Spleen (tissue), 13 donors: ENCODE measurements at places on chromosomes 13 and 19. TPM values are rescaled to one million over a fixed set of nuclear protein-coding genes. Genes with fewer than 3 reads are reported as not detected.

- peak; percentile 90 for DNase-seq
These were observed 722 bp downstream of the COLGALT1 start for GRCh38 chr19:17555929-17556813.

DNA sequence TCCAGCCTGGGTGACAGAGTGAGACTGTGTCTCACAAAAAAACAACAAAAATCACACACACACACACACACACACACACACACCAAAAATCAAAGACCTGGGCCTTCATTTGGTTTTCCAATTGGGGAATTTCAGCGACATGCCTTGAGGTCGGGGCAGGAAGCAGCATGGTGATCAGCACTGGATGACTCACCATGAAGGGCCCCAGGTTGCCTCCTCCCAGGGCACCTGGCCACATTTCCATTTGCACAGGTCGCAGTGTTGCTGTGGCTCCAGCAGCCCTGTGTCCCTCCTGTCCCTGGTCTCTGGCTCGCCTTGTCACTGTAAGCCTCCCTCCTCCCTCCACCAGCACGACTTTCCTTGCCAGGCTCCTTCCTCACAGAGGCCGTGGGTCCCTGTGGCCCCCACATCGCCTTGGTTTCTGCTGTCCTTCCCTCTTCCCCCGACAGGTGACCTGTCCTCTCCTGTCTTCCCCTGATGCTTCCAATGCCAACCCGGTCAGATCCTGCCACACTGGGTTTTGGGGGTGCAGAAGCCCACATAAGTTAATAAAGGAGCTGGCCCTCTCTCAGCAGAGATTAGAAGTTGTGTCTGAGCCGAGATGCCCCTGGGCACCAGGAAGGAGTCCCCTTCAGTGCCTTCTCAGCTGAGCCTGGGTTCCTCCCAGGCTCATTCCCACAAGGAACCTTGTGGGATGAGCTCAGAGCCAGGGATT, 66.7 kb downstream of the GPR12 start:
- DNase-seq = no peak

DNA sequence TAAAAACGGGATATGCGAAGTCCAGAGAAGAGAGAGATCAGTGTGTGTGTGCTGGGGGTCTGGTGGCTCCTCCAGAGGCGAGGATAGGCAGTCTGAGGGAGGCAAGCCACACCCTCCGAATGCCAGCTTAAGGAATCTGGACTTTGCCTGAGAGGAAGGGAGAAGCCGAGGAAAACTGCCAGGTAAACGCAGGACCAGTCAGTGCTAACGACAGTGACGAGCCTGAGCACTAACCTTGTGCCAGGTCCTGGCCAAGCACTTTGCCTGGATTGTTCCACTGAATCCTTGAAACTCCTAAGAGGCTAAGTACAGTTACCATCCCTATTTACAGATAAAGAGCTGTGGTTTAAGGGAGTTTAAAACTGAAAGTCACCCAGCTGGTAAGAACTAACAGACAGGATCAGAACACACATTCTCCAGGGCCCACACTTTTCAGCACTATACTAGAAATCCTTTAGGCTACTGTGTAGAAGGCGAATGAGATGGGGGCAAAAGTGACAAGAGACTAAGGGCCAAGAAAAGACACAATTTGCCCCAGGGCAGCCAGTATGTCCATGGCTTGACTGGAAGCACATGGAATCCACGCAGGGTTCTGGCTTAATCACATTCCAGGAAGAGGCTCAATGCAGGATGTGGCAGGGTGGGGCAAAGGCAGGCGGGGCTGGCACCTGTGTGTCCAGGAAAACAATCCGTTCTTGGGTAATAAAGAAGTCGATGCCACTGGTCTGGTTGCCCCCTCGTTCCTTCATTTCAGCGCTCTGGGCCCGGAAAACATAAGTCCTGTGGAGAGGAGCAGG, 15.1 kb downstream of the SMG9 start:
- no peak for DNase-seq

DNA sequence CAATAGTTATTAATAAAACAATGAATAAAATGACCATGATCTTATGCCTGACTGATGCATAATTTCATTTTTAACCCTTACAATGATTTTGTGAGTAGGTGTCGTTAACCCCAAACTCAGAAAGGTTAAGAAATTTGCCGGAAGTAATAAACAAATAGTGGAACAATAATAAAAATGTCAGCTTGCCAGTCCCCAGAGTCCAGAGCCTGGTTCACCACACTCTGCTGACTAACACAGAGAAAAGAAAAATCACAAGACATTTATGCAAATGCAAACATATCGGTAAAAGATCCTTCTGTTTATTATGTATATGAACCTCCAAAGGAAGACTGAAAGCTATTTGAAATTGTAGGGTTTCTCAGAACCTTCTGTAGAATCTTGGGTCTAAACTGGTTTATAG, 563.7 kb downstream of the EFNB2 start:
- no peak for DNase-seq

DNA sequence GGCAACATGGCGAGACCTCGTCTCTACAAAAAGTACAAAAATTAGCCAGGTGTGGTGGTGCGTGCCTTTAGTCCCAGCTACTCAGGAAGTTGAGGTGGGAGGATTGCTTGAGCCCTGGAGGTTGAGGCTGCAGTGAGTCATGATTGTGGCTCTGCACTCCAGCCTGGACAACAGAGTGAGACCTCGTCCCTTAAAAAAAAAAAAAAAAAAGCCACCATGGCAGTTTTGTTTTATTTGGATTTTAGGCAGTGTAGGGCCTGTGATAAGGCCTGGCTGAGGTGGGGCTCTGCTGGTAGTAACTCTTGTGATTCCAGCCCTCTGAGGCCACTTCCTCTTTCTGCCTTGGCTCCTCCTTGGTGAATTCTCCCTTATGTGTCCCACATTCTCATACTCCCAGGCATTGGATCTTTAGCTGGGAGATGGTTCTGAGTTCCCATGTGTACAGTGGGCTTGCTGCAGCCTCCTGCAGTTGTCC, 39.2 kb downstream of the GATAD2A start:
- no peak for DNase-seq

GRCh38 chr19:32403291-32403995, 2.1 kb upstream of the DPY19L3 start:
- DNase-seq = no peak

DNA sequence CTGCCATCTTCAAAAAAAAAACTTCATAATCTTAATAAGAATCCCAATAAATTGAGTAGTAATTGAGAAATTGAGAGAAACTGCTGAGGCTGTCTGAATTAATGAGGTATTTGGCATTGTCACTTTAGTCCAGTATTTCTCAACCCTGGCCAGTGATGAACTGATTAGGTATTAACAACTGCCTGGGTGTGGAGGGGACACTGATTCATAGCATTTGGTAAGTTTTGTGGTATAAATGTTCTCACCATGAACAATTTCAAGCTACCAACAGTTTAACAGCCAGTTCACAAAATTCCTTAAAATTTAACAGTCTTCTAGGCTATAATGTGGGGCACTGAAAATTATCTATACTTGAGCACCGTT, 18.3 kb downstream of the GPC6 start:
- no peak for DNase-seq

GRCh38 chr13:43388282-43389034, 365.1 kb downstream of the DNAJC15 start:
- no peak for DNase-seq

DNA sequence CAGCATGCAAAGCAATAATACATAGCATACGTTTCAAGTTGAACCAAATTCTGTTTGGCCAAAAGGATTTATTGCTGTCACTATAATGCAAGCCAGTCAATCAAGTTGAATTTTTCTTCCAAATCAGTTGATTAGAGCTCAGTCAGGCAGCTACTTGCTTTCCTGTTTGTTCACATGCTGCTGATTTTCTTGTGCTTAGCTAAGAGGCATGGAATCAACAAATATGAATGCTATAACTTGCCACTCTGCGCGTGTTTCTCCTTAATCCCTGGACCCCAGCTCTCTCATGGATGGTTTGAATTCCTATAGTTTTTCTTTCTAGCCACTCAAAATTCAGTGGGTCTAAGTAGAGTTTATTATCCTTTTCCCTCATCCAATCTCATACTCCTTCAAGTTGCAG, 311.3 kb downstream of the KLF5 start:
- no peak for DNase-seq

GARIN5A gene
- not detected for total RNA-seq

GFY gene
- not detected for total RNA-seq

MCF2L gene
- 17.0 TPM for total RNA-seq

STOML3 gene
- total RNA-seq = not detected

KLK15 gene
- not detected for total RNA-seq
